ENCODE measurements at places on chromosomes 16 and 17. TPM values are rescaled to one million over a fixed set of nuclear protein-coding genes. Genes with fewer than 3 reads are reported as not detected.

Gene KLHL11
- total RNA-seq: 38.1 TPM

Gene USP43
- total RNA-seq: 2.3 TPM

Gene GAS7
- 0.39 TPM for total RNA-seq

Gene TOM1L1
- total RNA-seq: 19.2 TPM

Gene ZSCAN10
- not detected for total RNA-seq

Gene CDH3
- 61.6 TPM for total RNA-seq

Gene MSRB1
- 20.2 TPM for total RNA-seq

Gene TPSAB1
- not detected for total RNA-seq

Gene TBX21
- total RNA-seq: not detected

Gene MT1F
- total RNA-seq: 14.5 TPM

Measured in placental epithelial cell (primary cell).